CD4-positive, alpha-beta T cell (primary cell): ENCODE measurements at places on chromosomes 7 and 10. TPM values are rescaled to one million over a fixed set of nuclear protein-coding genes. Genes with fewer than 3 reads are reported as not detected.

DNA sequence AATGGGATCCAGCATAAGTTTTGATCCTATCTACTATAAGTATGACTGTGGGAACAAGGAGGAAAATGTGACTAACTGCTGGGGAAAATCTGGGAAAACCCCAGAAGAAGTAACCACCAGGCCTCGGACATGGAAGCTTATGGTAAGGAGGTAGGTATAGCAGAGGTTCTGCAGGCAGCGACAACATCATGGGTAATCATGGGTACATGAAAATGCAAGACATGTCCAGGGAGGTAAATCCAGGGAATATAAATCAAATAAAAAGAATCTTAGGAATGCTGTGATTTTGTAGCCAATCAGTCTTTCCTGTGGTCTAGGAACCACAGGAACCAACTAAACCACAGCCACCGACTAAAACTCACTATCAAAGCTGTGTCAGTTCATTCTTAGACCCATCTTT lies 168.3 kb upstream of the NPY start:
- no peak overlapping the region for H3K4me3 ChIP-seq
- no peaks in the 10 kb centered on the region for H3K4me1 ChIP-seq
- no peak for DNase-seq
- no peaks in the 10 kb centered on the region for H3K36me3 ChIP-seq
- no peaks in the 10 kb centered on the region for H3K27me3 ChIP-seq

DNA sequence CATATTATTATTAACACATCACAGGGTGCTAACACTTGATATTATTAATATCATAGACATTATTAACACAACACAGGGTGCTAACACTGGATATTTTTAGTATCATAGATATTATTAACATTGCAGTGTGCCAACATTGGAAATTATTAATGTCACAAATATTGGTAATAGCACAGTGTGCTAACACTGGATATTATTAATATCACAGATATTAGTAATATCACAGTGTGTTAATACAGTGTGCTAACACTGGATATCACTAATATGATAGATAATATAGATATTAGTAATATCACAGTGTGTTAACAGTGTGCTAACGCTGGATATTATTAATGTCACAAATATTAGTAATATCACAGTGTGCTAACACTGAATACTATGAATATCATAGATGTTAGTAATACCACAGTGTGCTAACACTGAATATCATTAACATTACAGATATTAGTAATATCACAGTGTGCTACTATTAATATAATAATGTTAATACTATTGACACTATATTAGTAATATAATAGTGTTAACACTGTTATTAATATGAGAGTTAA lies 1.6 kb upstream of the TMEM225B start:
- no peaks in the 10 kb centered on the region for H3K36me3 ChIP-seq
- H3K27ac ChIP-seq: no peak overlapping the region
- no peaks in the 10 kb centered on the region for H3K4me1 ChIP-seq
- no peaks in the 10 kb centered on the region for H3K27me3 ChIP-seq

DNA sequence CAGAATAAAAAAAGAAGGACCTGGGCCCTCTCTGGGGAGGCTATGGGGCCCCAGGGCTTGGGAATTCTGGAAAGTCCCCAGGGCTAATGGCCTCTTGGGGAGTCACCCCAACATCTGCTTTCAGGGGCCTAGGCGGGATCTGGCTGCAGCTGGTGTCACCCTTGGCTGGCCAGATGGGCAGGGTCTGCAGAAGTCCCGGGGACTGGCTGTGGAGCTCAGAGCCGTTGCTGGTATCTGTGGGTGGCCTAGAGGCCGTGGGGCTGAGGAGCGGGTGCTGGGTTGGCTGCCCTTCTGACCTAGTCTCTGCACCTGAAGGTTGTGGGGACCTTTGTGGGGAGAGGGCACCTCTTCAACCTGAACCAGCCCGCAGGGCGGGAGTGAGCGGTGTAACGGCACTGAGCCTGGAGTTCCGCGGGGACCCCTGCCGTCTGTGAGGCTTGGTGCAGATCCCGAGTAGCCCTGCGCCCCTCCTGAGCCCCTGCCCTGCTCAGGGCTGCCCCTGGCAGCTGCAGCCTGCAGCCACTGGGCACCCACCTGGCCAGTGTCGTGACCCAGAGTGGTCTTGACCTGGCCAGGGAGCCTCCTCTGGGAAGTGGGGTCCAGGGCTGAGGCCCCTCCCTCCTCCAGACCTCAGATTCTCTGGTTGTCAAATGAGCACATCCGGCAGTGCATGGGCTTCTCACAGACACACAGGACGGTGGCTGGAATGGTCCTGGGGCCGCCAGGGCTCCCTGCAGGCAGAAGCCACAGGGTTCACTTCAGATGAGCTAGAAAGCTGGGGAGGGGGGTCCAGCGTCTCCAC lies 51.5 kb downstream of the UNCX start:
- H3K36me3 ChIP-seq: no peaks in the 10 kb centered on the region
- no peaks in the 10 kb centered on the region for H3K4me1 ChIP-seq
- DNase-seq: no peak
- no peak overlapping the region for H3K4me3 ChIP-seq
- H3K27ac ChIP-seq: no peak overlapping the region

DNA sequence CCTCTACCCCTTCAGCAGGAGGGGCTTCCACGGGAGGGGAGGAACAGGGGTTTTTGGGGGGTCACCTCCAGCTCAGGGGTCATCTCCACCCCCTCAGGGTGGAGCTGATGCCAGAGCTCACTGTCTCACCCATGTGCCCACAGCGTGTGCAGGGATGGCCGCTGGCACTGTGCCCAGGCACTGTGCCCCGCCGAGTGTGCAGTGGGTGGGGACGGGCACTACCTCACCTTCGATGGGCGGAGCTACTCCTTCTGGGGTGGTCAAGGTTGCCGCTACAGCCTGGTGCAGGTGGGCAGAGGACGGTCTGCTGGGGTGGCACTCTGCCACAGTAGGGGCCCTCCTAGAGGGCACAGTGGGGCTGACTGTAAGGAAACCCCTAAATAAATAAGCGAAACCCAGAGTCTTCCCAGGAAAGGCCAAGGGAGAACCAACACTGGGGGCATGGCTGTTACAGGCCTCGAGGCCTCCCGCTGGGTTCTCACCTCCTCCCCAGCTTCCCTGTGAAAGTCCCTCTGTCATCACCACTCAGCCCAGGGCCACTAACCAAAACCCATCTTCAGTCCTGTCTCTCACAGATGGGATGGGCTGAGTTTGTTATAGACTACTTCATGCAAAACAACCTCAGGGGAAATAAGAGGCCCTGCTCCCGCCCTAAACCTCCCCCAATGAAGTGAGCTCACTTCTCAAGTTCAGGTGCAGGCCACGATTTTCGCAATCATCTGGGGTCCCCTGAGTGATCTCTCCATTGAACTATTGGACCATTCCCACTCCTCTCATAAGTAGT lies 7.4 kb upstream of the ZNF467 start:
- no peaks in the 10 kb centered on the region for H3K36me3 ChIP-seq
- peaks cover 6% of the 10 kb centered on the region for H3K4me1 ChIP-seq
- no peaks in the 10 kb centered on the region for H3K27me3 ChIP-seq
- H3K27ac ChIP-seq: no peak overlapping the region
- DNase-seq: no peak

- no peak overlapping the region for H3K4me3 ChIP-seq
- H3K27me3 ChIP-seq: no peaks in the 10 kb centered on the region
- no peaks in the 10 kb centered on the region for H3K36me3 ChIP-seq
- no peaks in the 10 kb centered on the region for H3K4me1 ChIP-seq
- DNase-seq: no peak
- no peak overlapping the region for H3K27ac ChIP-seq
Observed at GRCh38 chr7:25002786-25003185, 22.8 kb upstream of the OSBPL3 start.

GRCh38 chr7:141118767-141119166 lies 44.9 kb downstream of the TMEM178B start:
- H3K27me3 ChIP-seq: no peaks in the 10 kb centered on the region
- no peaks in the 10 kb centered on the region for H3K4me1 ChIP-seq
- no peaks in the 10 kb centered on the region for H3K36me3 ChIP-seq

DNA sequence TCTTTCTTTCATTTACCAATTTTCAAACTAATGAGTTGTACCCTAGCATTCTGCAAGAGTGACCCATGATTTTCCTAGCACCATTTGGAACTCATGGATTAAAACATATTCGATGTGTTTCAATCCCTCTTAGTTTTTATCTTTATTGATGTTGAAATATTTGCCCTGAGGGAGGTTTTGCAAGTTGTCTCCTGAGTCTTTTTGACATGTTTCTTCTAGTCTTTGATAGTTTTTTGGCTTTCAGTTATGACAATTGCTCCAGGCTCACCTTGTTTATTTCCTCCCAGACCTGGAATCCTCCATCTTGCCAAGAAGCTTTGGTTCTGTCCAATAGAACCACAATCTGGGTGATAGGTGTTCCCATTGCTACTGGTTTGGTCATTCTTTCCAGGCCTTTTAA lies 327.8 kb downstream of the WDR11 start:
- no peak overlapping the region for H3K27ac ChIP-seq
- no peak for DNase-seq
- no peaks in the 10 kb centered on the region for H3K4me1 ChIP-seq
- H3K27me3 ChIP-seq: no peaks in the 10 kb centered on the region
- no peak overlapping the region for H3K4me3 ChIP-seq
- H3K36me3 ChIP-seq: no peaks in the 10 kb centered on the region

DNA sequence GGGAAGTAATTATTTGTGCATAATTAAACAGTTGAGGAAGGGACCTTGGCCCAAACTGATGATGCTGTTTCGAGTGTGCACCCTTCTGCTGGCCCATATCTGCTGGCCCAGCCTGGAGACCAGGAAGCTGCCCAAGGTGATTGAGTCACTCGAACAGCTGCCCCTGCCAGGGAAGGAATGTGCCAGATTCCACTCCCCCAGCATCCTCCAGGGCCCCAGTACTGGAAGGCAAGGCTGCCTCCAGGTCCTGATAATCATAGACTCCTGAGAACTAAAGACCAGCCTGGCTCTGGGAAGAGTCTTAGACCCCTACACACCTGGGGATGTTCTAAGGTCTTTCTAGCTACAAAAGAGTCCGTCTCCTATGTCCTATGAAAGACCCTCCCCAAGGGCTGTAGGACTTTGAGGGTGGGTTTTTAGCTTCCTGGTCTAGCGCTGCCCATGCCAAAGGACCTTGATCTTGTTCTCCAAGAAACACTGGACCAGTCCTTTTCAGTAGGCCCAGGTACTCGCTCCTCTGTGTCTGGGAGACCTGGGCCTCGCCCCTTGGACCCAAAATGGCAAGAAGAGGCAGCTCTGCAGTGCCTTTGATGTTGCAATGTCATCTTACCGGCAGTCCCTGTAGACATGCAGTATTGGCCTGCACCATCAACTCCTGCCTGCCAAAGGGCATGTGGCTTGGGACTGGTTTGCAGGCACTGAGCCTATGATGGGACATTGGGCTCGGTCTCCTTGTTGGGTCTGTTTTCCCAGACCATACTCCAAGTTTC lies 103.2 kb upstream of the GPR26 start:
- peaks cover 4% of the 10 kb centered on the region for H3K4me1 ChIP-seq
- H3K27me3 ChIP-seq: peaks cover 4% of the 10 kb centered on the region
- no peak for DNase-seq
- no peak overlapping the region for H3K27ac ChIP-seq
- no peaks in the 10 kb centered on the region for H3K36me3 ChIP-seq

DNA sequence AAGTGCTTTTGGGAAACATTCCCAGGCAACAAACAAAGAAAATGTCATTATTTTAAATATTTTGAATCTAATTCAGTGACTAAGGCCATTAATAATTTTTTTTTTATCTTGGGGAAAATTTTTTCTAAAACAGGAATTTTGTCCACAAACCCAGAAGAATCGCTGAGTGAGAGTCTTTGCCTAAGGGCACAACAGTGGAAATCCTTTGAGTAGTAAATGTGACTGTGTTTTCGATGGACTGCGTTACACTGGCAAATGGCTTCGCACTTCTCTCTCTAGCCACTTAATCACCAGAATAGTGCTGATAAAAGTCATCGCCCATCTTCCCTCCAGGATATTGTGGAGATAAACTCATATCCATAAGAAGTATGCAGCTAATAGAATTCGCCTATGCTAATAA lies 430.3 kb upstream of the AKR1E2 start:
- no peak overlapping the region for H3K4me3 ChIP-seq
- H3K36me3 ChIP-seq: no peaks in the 10 kb centered on the region
- H3K27me3 ChIP-seq: no peaks in the 10 kb centered on the region
- DNase-seq: no peak

- no peak overlapping the region for H3K27ac ChIP-seq
- no peaks in the 10 kb centered on the region for H3K27me3 ChIP-seq
- H3K4me3 ChIP-seq: no peak overlapping the region
- H3K4me1 ChIP-seq: no peaks in the 10 kb centered on the region
- no peak for DNase-seq
Observed at GRCh38 chr7:69768986-69769595, 170.8 kb downstream of the AUTS2 start.

- no peak overlapping the region for H3K27ac ChIP-seq
- H3K27me3 ChIP-seq: no peaks in the 10 kb centered on the region
- H3K4me3 ChIP-seq: no peak overlapping the region
Observed at GRCh38 chr10:46308666-46309450, 22.1 kb downstream of the ANTXRL start.

DNA sequence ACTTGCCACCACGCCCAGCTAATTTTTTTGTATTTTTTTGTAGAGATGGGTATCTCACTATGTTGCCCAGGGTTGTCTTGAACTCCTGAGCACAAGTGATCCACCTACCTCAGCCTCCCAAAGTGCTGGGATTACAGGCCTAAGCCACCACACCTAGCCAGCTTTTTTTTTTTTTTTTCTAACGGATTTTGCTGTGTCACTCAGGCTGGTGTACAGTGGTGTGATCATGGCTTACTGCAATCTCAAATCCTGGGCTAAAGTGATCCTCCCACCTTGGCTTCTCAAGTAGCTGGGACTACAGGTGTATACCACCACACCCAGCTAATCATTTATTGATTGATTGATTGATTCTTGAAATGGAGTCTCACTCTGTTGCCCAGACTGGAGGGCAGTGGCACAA lies 106.0 kb upstream of the TRIM24 start:
- no peaks in the 10 kb centered on the region for H3K36me3 ChIP-seq
- no peak for DNase-seq
- H3K4me3 ChIP-seq: no peak overlapping the region
- H3K27ac ChIP-seq: no peak overlapping the region
- no peaks in the 10 kb centered on the region for H3K4me1 ChIP-seq
- H3K27me3 ChIP-seq: no peaks in the 10 kb centered on the region

DNA sequence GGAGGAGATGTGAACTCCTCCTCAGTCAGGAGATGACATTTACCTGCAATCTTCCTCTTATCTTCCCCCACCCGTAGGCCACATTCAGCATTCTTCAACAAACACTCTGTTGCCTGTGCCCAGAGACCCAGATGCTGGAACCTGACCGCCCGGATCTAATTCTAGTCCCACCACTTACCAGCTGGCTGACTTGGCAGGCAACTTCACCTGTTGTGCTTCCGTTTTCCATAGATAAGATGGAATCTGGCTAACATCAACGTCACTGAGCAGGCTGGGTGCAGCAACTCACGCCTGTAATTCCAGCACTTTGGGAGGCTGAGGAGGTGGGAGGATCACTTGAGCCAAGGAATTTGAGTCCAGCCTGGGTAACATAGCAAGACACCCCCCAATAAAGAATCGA lies 21.3 kb upstream of the FXYD4 start:
- no peaks in the 10 kb centered on the region for H3K36me3 ChIP-seq
- peaks cover 24% of the 10 kb centered on the region for H3K4me1 ChIP-seq
- no peak overlapping the region for H3K4me3 ChIP-seq

- DNase-seq: no peak
- no peak overlapping the region for H3K4me3 ChIP-seq
- no peaks in the 10 kb centered on the region for H3K36me3 ChIP-seq
- no peaks in the 10 kb centered on the region for H3K4me1 ChIP-seq
Observed at GRCh38 chr7:144584726-144585125, 181.2 kb upstream of the NOBOX start.

Gene SORBS1
- total RNA-seq: 1.8 TPM

Gene FAM180A
- total RNA-seq: not detected

Gene CLRN3
- not detected for total RNA-seq

Gene FAM25G
- not detected for total RNA-seq

Gene ZNF511
- total RNA-seq: 38.1 TPM

Gene SFMBT2
- 41.0 TPM for total RNA-seq

Gene SPDYE6
- total RNA-seq: not detected

Gene CYP2C9
- not detected for total RNA-seq

Gene GNGT1
- total RNA-seq: not detected
